ENCODE measurements at places on chromosomes 13 and 19.

DNA sequence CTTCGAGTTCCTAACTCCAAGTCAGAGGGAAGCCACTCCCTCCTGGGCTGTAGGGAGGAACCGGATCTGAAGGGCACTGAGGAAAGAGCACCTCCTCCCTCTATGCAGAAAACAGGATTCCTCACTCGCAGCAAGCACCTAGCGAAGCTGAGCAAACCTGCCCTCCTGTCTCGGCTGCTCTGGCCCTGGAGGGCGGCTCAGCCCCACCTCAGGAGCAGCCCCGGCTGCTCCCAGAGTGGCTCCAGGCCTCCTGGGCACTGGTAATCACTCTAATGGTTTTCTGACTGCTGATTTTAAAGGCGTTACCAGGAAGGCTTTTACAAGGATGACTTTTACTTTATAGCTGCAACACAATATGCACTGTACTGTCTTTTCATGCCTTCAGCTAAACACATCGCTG lies 312.5 kb downstream of the TEX29 start:
- no peak for DNase-seq

DNA sequence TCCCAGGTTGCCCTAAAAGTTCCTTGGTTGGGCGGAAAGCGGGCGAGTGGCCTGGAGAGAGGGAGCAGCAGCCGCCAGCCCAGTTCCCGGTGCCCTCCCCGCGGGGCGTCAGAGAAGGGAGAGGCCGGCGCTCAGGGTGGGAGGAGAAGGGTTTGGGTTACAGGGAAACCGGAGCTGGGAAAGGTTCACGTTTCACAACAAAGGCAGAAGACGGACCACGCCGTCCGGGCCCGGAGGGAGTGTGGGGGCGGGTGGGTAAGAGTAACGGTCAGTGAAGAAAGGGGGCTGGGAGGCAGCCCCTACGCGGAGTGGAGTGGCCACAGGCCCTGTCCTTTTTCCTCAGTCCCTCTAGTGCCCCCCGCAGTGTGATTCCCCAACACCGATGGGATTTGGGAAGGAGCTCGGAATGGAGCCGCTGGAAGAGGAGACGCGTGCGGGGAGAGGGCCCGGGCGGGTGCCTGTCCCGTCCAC lies 1.6 kb downstream of the SIX5 start:
- DNase-seq: no peak

DNA sequence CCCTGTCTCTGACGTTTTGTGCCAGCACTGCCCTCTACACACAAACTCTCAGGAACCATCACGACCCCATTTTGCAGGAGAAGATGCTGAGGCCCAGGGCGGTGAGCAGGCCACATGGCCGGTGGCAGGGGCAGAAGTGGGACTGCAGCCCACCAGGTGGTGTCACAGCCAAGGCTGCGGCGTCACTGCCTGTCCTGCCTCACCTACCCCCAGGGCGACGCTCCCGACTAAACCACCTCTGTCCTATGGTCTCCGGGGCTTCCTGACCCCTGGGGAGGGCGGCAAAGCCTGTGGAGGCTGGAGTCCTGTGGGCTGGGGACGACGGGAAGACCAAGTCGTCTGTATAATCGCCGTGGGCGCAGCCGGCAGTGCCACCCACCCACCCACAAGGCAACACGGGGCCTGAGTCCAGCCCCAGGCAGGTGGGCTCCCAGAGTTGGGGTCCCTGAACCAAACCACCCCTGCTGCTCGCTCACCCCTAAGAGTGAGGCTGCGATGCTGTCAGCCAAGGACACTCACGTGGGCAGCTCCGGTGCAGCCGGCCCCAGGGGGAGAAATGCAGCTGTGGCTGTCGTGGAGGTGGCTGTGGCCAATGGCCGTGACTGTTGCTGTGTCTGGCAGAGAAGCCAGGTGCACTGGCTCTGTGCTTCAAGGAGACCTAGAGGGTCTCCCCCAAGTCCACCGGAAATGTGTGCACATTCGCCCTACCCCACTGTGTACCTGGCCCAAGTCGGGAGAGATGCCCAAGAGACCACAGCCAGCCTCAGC lies 29.7 kb downstream of the RASA3 start:
- no peak for DNase-seq

DNA sequence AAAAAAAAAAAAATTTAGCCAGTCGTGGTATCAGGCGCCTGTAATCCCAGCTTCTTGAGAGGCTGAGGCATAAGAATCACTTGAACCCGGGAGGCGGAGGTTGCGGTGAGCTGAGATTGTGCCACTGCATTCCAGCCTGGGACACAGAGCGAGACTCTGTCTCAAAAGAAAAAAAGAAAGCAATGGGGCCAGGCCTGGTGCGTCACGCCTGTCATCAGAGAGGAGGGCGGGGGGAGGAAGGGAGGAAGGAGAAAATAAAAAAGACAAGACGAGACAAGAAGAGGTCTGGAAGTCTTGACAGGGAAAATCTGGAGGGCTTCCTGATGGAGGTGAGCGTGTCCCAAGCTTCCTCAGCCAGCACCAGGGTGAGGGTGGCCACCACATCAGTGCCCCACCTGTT lies 54.9 kb upstream of the PTPRS start:
- DNase-seq: no peak

GRCh38 chr19:2329149-2329478 lies 630 bp downstream of the SPPL2B start:
- DNase-seq: no peak

DNA sequence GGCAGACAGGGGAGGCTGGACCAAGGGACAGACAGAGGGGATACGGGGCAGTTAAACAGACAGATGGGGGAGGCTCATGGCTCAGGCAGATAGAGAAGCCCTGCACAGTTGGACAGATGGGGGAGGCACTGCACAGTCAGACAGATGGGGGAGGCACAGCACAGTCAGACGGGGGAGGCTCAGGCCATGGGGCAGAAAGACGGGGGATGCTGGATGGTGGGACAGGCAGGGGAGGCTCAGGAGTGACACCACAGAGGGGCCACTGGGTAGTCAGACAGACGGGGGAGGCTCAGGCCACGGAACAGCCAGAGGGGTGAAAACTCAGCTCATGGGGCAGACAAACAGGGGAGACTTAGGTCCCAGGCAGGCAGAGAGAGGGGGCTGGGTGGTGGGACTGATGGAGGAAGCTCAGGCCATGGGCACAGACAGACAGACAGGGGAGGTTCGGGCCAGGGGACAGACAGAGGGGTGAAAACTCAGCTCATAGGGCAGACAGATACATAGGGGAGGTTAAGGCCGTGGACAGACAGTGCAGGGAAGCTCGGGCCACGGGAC lies 886 bp downstream of the MFSD12 start:
- DNase-seq: no peak

- DNase-seq: no peak
These were observed 76.0 kb upstream of the LSM14A start for GRCh38 chr19:34096020-34096915.

DNA sequence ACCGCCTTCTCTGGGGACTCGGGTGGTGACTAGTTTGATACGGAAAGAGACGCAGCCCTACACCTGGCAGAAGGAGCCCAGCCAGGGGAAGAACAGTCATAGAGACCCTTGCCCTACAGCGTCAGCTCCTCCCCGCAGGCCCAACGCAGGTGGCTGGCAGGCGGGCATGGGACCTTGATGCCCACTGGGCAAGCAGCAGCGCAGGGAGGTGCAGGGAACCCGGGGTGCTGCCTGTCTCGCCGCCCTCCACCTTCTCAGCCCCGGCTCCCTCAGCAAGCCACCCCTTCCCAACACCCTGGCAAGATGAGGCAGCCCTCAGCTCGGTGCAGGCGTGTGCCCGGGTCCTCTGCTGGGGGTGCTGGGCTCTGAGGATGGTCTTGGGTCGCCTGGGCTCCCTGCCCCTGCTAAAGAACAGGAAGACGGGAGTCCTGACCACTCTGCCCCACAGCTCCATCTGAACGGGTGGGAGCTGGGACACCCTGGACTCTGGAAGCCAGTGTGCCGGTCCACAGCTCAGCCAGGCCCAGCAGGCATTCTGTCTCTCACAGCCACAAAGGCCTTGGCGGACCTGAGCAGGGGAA lies 9.0 kb downstream of the MIER2 start:
- no peak for DNase-seq

All from vagina (tissue), 2 donors.